ENCODE measurements at places on chromosomes 7 and 10.

- DNase-seq: no peak
These were observed 170.1 kb downstream of the BBS9 start for GRCh38 chr7:33299425-33299824.

- DNase-seq: no peak
These were observed 37.3 kb upstream of the AKR1C2 start for GRCh38 chr10:5040781-5041470.

- DNase-seq: peak; percentile 54
These were observed 41.4 kb downstream of the GSDME start for GRCh38 chr7:24715661-24716479.

- DNase-seq: no peak
These were observed 9.0 kb downstream of the NDST2 start for GRCh38 chr10:73802276-73802991.

GRCh38 chr7:156100086-156100485, 287.8 kb upstream of the SHH start:
- no peak for DNase-seq

GRCh38 chr7:17233603-17234002, 64.8 kb upstream of the AHR start:
- DNase-seq: no peak

GRCh38 chr7:30838008-30838407, 66.8 kb downstream of the MINDY4 start:
- DNase-seq: no peak

GRCh38 chr7:138137423-138138171, 61.3 kb downstream of the AKR1D1 start:
- DNase-seq: no peak

DNA sequence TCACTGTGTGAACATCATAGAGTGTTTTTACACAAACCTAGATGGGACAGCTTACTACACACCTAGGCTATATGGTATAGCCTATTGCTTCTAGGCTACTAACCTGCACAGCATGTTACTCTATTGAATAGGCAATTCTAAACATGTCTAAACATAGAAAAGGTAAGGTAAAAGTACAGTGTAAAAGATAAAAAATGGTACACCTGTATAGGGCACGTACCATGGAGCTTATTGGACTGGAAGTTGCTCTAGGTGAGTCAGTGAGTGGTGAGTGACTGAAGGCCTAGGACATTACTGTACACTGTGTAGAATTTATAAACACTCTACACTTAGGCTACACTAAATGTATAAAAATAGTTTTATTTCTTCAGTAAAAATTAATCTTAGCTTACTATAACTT, 182.0 kb upstream of the THSD7A start:
- no peak for DNase-seq

GRCh38 chr7:154353355-154353767, 301.2 kb downstream of the DPP6 start:
- DNase-seq: no peak

- no peak for DNase-seq
These were observed 202.7 kb downstream of the FAM107B start for GRCh38 chr10:14571866-14572507.

GRCh38 chr7:100682991-100683658, 9.6 kb downstream of the GNB2 start:
- no peak for DNase-seq

DNA sequence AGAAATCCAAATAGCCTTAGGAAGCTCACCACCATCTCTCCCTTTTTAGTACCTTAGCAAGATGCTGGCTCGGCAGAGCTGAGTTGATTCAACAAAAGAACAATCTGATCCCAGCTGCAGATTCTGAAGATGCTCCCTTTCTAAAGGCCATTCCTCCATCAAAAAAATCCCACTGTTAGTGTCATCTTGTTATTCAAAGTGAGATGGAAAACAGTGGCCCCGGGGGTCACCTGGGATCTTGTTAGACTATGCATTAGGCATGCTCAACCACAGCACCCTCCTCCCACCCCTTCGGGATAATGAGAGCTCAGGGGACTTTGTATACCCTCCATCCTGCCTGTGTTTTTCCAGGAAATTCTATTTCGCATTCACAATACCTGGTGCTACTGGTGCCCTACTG, 2.4 kb downstream of the NCAPG2 start:
- DNase-seq: no peak

DNA sequence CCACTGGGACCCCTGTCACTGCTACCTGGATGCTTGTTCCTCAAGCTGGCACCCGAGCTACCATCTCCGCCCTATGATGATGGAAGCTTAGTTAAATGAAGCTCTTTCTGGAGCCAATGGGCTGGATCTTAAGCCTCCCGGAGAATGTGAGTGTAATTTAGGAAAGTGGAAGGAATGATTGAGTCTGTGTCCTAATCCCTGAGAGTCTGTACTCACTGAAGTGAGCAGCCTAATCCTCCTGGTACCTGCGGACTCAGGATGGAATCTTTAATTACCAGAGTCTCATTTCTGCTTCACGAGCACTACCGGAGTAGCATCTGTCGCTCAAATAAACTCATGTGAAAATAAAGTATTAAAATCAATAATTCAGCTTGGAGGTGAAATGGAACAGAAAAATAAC, 255.5 kb downstream of the WDR37 start:
- no peak for DNase-seq

GRCh38 chr7:129468547-129468946, 33.8 kb upstream of the SMKR1 start:
- no peak for DNase-seq

DNA sequence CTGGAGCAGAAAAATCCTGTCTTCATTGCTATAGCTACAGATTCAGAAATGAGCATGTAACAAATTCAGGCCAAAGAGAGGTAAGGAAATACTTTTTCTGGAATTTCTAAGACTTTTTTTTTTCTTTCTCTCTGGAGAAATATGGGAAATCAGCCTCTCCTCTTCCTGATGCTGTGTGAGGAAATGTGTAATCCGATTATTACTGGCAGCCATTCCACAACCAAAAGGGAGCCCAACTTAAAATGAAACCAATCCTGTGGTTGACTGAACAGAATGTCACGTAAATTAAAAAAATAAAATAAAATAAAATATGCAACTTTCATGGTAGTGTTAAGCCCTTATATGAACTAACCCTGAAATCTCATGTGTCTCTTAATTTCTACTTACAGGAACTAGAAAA, 10.7 kb upstream of the POT1 start:
- no peak for DNase-seq
